ENCODE measurements at places on chromosomes 3 and 15. TPM values are rescaled to one million over a fixed set of nuclear protein-coding genes. Genes with fewer than 3 reads are reported as not detected.

DNA sequence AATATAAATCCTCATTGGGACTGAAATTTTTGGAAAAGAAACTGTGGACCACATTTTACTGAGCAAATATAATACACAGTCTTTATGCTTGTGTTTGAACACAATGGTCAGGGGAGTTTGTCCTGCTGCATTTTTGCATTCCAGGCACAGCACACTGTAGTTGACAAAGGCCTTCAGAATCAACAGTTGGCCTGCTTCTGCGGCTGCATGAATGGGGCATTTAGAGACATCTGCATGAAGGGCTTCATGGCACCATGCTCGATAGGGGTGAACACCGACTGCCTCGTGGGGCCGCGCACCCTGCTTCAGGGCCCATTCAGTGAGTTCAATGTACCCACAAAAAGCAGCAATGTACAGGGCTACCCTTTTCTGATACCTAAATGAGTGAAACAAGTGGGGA, 15.4 kb upstream of the COMMD2 start:
- H3K27ac ChIP-seq: no peak overlapping the region
- H3K4me3 ChIP-seq: no peak overlapping the region
- DNase-seq: no peak
- no peaks in the 10 kb centered on the region for H3K27me3 ChIP-seq
- H3K36me3 ChIP-seq: no peaks in the 10 kb centered on the region

GRCh38 chr3:9205345-9206143, 43.9 kb downstream of the SRGAP3 start:
- no peaks in the 10 kb centered on the region for H3K4me1 ChIP-seq
- no peak overlapping the region for H3K4me3 ChIP-seq
- H3K27me3 ChIP-seq: peaks cover 16% of the 10 kb centered on the region
- no peaks in the 10 kb centered on the region for H3K36me3 ChIP-seq
- no peak for DNase-seq

GRCh38 chr3:62708638-62709373, 166.4 kb downstream of the CADPS start:
- no peak overlapping the region for H3K27ac ChIP-seq
- no peaks in the 10 kb centered on the region for H3K4me1 ChIP-seq
- DNase-seq: no peak
- H3K4me3 ChIP-seq: no peak overlapping the region

DNA sequence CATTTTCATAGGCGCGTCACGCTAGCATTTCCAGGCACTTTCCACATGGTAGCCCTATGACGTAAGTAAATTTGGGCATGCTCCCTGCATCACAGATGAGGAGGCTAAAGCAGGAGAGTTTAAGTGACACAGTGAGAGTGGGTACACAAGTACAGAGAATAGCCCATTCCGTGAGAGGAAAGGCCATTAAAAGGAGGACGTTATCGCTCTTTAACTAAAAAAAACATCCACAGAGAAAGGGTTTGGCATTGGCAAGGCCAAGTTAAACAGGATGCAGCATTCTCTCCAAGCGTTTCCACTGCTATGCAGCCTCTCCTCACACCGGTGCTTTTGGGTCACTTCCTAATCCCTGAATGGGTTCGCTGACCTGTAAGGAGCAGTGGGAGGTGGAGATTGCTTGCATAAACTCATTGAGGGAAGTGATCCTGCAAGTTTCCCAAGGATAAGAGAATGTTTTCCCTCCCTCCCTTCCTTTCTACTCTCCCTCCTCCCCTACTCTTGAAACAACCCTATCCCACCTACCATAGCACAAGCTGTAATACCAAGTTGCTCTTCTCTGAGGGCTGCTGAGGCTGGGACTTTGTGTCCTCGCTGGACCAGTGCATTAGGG, 147.7 kb downstream of the VGLL4 start:
- H3K27me3 ChIP-seq: no peaks in the 10 kb centered on the region
- H3K4me1 ChIP-seq: peaks cover 12% of the 10 kb centered on the region
- H3K27ac ChIP-seq: no peak overlapping the region
- no peaks in the 10 kb centered on the region for H3K36me3 ChIP-seq
- no peak overlapping the region for H3K4me3 ChIP-seq
- DNase-seq: no peak

- no peak overlapping the region for H3K4me3 ChIP-seq
- peaks cover 8% of the 10 kb centered on the region for H3K4me1 ChIP-seq
- H3K36me3 ChIP-seq: no peaks in the 10 kb centered on the region
Observed at GRCh38 chr3:53026382-53027162, 19.3 kb downstream of the SFMBT1 start.

The TNFAIP8L3 gene
- not detected for total RNA-seq

Data from Calu3 (cell line).